ENCODE measurements at places on chromosomes 4 and X.

DNA sequence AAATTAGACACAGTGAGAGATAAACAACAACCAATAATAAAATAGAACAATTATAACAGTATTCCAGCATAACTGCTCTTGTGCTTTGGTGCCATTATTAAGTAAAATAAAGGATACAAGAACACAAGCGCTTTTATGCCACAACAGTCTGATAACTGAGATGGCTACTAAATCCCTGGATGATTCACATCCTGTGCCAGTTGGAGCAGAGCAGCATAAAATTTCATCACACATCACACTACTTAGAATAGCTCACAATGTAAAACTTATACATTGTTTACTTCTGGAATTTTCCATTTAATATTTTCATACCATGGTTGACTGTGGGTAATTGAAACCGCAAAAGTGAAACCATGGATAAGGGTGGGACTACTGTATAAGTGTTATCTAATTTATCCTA is 399.9 kb upstream of the CNKSR2 start:
- DNase-seq: no peak

DNA sequence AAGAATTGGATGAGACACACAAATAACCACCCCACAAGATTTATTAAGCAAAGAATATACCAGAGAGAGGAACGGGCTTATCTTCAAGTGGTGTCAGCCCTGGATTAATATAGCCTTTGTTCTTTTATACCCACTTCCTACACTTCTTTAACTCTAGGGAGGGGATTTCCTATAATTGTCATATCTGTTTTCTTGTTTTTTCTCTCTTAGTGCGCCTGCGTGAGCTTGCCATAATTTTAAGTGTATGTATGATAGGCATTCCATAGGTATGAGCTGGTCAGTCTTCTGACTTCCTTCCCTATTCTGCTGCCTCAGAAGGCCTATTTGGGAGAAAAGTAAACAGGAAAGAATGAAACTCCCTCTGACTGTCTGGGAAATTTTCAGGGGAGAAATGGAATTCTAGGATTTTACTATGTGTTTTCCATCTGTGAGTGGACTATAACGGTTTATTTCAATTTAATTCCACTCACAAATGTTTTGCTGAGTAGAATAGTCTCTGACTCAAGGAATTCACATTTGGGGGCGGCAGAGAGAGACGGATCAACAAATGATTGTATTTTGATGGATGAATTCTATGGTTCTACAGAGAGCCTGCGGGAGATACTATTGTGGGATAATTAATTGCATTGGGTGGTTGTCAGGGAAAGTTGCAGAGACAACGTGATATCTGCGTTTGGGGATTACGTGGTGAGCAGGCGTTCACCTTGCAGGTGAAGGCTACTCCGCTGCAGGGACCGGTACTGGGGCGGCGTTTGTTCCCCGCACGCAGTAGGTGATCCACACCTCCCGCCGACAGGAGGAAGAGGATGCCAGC is 626 bp upstream of the CEP135 start:
- peak; percentile 6 for DNase-seq

GRCh38 chrX:17484592-17484991 is 109.6 kb downstream of the NHS start:
- DNase-seq: no peak

DNA sequence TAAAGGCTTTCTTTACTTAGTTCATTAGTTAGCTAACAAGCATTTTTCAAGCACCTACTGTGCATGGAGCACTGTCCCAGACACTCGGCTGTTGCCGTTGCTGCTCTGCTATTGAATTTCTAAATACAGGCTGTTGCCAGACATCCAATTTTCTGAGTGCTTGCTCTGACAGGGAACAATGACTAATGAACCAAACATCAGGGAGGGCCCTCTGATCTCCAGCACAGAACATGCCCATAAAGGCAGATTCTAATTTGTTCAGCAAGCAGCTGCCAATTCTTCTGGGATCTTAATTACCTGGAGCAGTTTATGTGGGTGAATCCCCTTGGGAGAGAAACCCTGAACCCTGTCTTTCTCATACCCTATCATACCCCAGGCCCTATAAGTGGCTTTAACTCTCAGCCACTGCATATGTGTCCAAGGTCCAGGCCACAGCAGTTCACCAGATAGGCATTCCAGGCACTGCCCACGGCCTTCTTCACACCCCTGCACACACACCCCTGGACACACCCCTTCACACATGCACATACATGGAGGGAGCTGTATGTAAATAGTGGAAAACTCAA is 27.9 kb downstream of the TSC22D3 start:
- no peak for DNase-seq

DNA sequence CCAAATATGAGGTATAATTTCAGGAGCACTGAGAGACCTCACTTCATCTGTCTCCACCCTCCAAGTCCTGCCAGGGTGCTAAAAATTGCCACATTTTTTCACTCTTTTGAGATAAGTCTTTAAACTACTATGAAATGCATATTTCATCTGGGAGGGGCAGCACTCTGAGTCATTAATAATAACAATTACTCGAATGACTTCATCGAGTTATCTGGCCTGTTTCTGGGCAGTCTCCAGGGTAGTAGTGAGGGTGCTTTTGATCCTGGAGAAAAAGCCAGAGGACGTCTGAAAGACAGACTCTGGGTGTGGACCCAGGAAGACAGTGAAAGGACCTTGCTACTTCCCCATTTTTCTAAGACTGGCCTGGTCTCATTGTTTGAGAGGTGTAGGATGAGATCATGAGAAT is 42.3 kb upstream of the SRD5A3 start:
- DNase-seq: no peak

DNA sequence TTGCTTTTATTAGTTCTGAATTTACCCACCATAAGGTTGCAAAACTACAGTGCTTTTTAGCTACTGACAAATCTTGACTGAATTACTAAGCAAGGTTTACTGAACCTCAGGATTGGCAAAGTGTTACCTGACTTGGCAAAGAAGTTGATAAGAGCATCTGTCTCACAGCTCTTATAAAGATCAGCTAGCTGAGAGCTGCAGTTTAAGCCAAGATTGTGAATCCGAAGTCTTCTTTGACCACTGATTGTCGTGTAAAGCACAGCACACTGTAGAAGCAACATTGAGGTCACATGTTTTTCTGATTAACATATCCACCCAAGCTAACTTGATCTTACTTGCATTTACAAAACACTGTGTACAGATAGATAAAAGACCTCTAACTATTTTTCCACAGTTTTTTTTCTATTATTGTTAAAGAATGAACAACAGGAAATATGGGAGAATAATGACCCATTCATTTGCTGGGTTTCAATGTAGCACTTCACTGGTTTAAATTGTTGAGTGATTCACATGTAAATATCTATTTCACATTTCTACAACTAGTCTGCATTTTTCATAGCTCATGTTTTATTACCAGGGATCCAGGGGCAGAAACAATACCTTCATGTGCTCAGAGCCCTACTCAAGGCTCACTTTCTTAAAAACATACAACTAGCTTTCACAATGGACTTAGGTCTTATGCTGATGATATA is 54.0 kb downstream of the METTL14 start:
- DNase-seq: no peak

DNA sequence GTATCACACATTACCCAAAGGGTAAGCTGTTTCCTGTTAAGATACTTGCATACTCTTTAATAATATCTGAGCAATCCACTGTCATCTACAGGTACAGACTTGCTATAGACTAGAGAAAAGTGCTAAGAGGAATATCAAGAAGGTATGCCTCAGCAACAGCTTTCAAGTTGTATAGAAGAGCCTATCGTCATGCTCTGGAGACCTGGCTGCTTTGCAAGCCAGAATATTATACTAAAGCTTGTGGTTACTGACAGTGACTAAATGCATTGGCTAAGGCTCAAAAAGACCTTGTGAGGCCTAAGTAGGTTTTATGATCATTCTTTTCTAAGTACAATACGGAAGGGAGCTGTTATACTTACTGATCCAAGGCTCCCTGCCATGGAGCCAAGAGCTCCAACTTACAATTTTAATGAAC is 11.3 kb downstream of the LAMP2 start:
- DNase-seq: no peak

DNA sequence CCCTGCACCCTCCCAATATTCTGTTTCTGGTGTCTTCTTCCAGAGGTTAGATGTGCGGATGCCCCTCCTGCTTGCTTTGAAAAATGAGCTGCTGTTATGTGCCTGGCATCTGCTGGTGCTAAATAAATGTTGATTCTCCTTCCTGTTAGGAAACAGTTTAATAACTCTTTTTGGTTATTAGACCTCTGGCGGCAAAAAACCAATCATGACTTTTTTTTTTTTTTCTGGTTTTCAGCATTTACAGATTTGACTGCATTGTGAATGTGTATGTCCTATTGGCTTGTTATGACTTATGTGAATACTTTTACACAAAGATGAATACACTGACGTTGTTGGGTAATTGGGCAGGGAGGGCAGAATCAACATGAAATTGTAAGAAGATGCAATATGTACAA is 13.6 kb upstream of the TMEM156 start:
- DNase-seq: no peak

DNA sequence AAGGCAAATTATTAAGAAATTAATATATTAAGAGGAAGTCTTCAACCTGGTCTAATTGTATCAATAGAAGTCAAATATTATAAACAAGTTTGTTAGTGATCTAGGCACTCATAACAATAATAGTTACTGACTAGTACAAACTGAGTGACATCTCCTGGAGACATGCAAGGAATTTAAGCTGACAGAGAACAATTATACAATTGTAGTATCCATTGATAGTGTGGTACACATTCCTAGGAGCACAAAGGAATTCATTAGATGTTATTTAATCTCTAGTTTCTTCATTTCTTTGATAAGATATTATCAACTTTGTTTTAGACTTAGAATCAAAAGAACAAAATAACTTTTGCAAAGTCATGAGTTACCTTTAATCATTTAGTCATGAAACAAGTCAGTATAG is 1048.6 kb downstream of the PCDH7 start:
- DNase-seq: no peak

DNA sequence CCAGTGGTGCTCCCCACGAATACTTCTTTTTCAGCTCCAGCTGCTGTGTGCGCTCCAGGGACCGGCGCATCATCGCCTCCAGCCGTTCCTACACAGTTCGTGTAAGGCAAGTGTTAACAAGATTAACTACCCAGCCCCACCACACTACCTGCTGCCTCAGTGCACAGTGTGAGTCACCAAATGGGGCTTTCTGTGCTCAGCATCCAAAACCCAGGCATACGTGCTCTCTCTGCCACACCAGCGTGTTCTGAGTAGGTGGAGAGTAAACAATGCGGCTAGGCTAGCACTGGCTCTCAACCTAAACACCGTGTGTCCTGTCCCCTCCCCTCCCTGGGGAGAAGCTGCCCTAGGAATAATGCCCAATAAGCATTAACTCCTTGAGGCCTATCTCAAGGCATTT is 60.0 kb downstream of the MAP7D2 start:
- DNase-seq: no peak

DNA sequence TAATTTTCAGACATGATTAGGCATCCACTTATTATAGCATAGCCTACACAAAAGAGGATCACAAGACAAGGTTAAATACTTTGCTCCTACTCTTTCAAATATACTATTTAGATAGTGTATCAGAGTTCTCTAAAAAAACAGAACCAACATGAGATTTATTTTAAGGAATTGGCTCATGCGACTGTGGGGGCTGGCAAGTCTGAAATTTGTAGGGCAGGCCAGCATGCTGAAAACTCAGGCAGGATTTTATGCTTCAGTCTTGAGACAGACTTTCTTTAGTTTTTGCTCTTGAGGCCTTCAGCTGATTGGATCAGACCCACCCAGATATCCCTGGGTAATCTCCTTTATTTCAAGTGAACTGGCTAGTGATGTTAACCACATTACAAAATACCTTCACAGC is 169.5 kb downstream of the MAML3 start:
- no peak for DNase-seq

- DNase-seq: no peak
These were observed 26.8 kb downstream of the AMELX start for GRCh38 chrX:11319806-11320520.

DNA sequence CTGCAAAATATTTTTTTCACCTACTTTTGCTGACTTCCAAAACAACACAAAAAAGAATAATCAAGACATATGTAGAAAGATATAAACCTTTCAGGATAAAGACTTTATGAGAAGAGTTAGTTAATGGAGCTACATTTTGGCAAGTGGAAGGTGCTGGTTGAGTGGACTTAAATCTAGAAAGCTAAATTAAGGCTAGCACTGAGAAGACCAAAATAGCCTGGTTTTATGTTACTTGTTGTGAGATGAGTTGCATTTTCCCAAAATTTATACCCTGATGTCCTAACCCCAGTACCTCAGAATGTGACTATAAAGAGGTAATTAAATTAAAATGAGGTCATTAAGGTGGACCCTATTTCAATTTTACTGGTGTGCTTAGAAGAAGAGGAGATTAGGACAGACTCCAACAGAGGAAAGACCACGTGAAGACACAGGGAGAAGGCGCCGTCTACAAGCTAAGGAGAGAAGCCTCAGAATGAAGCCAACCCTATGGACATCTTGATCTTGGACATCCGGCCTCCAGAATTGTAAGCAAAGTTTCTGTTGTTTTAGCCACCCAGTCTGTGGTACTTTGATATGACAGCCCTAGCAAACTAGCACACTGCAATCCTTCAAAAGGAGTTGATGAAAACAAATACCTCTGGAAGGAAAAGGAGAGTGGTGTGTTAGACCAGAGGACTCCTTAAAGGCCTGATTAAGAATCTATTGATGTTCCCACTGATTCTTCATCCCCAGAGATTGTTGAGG is 67.4 kb downstream of the FGFBP1 start:
- no peak for DNase-seq

DNA sequence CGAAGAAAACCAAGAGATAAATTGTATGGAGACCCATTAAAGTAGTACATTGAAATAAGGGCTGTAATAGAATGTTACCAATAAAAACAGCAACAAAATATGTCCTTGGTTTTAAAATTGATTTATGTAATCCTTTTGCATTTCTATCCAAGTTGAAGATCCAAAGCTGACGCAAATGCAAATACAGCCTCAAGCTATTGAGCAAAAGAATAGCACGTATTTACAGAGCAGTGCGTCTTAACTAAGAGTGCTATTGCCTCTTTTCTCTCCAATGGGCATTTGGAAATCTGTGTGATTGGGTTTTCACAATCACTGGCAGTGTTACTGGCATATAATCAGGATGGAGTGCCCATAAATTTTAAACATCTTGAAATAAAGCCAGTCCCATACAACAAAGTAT is 417.4 kb downstream of the TLL1 start:
- DNase-seq: no peak

GRCh38 chr4:171448358-171448757 is 364.8 kb upstream of the GALNTL6 start:
- no peak for DNase-seq

DNA sequence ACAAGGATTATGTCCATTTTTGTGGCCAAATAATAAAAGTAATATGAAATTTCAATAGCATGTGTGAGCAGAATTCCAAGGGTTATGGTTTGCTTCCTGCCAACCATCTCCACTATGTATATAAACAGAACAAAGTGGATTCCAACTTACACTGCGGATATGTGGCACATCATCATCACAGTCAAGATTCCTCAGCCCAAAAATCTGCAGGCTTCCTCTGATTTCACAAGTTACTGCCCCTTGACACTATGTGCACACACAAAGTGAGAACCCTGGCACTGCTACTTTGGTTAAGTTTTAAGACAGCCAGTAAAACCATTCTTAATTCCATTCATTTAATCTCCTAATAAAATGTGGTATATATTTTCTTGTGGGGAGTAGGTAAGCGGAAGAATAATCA is 76.4 kb downstream of the LEF1 start:
- DNase-seq: no peak
